Activated T-cell treated with anti-CD3 and anti-CD28 coated beads for 1 hour (primary cell): ENCODE measurements at places on chromosomes 12 and 14.

GRCh38 chr14:71130491-71131179, 223.4 kb downstream of the PCNX1 start:
- DNase-seq, result no peak

GRCh38 chr12:107091381-107091780, 2.0 kb downstream of the CRY1 start:
- DNase-seq, result no peak

DNA sequence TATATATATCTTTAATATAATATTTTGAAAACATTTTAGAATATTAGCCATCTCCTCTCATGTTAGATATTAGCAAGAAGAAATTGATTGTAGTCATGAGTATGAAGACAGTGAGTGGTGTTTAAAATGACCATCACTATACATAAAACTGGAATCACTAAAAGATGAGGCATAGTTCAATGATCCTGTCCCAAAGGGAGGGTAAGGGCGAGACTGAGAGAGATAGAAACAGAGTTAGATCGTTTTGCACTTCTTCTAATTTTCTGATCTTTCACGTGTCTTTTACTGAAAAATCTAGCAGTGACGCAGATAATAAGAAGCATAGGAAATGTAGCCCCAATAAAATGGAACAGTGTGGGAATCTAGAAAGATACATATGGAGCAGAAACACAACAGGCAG, 627.4 kb downstream of the SLC16A7 start:
- DNase-seq, result no peak

DNA sequence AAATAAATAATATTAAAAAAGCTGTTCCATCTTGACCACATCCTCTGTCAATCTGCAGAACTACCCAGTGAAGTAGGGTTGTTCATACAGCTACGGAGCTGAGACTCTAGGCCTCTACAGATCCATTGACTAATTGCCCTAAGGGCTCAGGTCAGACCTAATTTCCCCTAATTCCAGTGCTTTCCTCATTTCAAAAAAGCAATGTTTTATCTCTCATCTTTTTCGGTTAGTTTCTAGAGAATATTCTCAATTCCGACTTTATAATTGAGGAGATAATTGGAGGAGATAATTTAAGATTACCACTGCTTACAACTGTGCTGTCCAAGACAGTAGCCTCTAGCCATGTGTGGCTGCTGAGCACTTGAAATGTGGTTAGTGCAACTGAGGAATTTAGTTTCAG, 167.1 kb downstream of the KIF21A start:
- DNase-seq, result no peak

DNA sequence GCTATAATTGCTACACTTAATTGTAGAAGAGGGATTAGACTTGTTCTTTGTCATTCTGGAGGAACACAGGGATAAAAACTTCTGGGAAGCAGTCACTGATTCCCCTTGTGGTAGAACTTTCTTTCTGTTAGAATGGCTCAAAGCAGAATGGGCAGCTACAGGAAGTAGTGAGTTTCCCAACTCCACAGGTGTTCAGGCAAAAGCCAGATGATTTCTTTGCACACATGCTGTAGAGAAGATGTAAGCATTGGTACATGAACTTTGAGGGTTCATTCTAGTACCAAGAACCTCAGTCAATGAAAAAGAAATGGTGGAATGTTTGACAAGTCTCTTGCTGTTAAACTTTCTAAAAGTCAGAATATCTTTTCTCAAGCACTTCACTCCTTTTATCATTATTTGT, 4.3 kb downstream of the NDUFA9 start:
- no peak for DNase-seq
